ENCODE measurements at places on chromosomes 11 and 22.

- no peak for DNase-seq
Observed at GRCh38 chr11:12526789-12527188, 147.4 kb upstream of the TEAD1 start.

DNA sequence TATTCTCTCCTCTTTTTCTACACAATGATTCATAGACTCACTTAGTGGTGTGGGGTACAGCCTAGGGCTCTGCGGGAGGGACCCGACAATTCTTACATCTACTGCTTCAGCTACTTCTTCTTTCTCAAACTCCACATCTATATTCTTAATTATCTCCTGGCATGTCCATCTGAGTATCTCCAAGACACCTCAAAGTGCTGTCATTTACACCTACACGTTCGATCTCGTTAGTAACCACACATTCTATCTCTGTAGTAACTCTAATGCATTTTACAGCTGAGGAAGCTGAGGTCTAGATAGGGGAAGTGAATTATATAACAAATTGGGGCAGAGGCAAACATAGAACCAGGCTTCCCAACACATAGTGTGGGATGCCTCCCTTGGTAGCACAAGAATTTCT lies 27.7 kb upstream of the RRM1 start:
- no peak for DNase-seq

DNA sequence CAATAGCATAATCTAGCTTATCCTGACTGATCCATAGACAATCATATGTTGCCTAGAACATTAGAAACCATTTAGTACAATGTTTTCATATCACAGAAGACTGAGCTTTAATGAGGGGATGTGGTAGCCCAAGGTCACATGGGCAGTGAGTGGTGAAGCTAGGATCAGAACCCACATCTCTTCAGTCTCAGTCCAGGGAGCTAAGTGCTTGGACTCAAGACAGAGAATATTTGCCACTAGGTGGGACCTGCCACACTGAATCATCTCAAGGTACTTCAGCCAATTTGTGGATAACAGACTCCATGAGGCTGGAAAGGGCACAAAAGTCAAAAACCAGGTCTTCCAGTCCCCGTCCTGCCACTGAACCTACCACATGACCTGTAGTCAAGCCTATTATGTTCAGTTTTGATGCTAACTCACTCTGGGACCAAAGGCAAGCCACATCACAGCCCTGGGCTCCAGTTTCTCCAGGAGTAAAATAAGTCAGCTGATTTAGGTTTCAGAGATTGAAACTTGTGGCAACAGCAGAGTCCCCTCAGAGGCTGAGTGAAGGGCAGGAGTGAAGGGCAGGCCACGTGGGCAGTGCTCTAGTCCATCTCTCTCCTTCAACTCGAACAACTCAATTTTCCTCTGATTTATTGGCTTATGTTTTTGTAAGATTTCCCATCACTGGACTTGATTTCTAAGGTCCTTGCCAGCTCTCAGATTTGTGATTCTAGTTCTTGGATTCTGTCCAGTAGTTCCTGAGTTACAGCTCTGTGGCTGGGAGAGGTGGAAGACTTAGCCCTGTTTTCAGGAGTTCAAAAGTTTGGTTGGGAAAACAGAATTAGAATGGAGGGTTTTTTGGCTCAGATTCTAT lies 84.6 kb upstream of the PHOX2A start:
- no peak for DNase-seq

GRCh38 chr11:7254731-7255291 lies 3.1 kb downstream of the SYT9 start:
- no peak for DNase-seq

- no peak for DNase-seq
Observed at GRCh38 chr11:24064309-24064903, 432.4 kb upstream of the LUZP2 start.

DNA sequence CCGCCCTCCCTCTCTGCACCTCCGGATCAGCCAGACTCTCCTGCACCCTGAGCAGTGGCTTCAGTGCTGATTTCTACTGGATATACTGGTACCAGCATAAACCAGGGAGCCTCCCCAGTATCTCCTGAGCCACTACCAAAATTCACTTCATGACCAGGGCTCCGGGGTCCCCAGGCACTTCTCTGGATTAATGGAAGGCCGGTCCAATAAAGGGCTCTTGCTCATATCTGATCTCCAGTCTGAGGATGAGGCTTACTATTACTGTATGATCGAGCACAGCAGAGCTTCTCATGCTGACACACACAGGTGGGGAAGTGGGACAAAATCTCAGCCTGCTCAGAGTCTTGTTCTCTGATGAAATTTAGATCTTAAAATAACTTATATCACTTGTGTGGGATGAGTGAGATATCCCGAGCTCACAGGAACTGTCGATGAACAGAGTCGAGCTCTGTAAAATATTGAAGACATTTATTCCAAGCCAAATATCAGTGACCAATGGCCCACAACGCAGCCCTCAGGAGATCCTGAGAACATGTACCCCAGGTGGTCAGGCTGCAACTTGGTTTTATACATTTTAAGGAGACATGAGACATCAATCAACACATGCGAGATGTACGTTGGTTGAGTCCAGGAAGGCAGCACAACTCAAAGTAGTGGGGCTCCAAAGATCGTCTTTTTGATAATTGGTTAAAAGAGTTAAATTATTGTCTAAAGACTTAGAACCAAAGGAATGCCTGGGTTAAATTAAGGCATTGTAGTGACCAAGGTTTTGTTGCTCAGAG lies 93.0 kb upstream of the TOP3B start:
- no peak for DNase-seq

- no peak for DNase-seq
Observed at GRCh38 chr11:84137960-84138359, 851.8 kb upstream of the CCDC90B start.

- no peak for DNase-seq
Observed at GRCh38 chr11:119012629-119013170, 5.4 kb downstream of the RPS25 start.

- DNase-seq = no peak
Observed at GRCh38 chr22:44931077-44931540, 78.7 kb downstream of the PHF21B start.

GRCh38 chr11:57387289-57388030 lies 3.0 kb downstream of the PRG2 start:
- no peak for DNase-seq

GRCh38 chr11:16297332-16297731 lies 59.0 kb downstream of the SOX6 start:
- no peak for DNase-seq

DNA sequence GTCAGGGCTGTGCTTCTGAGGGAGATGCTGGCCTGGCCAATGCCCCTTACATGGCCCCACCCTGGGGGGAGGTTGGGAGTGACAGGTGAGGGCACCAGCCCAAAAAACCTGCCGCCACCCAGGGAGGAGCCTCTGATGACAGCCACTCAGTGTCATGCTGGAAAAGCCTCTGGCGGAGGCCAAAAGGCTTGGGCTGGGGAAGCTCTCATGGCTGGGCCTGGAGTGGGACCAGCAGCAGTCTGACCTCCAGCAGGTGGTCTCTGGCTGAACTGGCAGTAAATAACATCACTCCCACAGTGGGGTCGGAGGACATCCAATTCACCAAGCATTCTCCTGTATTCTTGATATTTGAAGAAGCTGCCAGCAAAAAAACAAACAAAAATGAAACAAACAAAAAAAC lies 20.1 kb downstream of the FGF3 start:
- DNase-seq = no peak

GRCh38 chr11:117600234-117600783 lies 196.7 kb downstream of the DSCAML1 start:
- no peak for DNase-seq

- no peak for DNase-seq
Observed at GRCh38 chr22:38164551-38164918, 17.1 kb downstream of the PLA2G6 start.

DNA sequence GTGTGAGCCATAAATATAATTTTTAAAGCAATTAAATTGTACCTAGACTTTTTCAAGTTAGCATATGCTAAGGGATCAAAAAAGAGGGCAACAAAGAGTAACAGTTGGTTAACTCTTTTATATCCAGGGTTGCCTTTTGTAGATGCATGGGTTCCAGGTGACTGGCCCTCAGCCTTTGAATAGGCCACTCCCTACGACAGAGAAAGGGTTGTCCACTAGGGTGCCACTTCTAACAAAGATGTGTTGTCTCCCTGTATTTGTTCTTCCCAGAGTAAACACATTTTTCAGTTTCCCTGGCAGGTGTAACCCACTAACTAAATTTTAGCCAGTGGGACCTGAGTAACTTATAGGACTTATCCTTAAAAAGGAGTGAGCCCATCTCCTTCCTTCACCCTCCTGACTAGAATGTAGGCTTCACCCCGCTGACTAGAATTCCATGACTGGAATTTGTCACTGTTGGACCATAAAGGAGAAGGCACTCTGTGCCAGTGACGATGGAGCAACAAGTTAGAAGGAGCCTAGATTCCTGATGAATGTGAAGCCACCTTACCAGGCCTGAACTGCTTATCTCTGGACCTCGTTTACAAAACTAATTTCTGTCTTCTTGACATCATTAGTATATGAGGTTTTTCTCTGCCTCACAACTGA lies 16.6 kb downstream of the TUG1 start:
- DNase-seq = no peak

DNA sequence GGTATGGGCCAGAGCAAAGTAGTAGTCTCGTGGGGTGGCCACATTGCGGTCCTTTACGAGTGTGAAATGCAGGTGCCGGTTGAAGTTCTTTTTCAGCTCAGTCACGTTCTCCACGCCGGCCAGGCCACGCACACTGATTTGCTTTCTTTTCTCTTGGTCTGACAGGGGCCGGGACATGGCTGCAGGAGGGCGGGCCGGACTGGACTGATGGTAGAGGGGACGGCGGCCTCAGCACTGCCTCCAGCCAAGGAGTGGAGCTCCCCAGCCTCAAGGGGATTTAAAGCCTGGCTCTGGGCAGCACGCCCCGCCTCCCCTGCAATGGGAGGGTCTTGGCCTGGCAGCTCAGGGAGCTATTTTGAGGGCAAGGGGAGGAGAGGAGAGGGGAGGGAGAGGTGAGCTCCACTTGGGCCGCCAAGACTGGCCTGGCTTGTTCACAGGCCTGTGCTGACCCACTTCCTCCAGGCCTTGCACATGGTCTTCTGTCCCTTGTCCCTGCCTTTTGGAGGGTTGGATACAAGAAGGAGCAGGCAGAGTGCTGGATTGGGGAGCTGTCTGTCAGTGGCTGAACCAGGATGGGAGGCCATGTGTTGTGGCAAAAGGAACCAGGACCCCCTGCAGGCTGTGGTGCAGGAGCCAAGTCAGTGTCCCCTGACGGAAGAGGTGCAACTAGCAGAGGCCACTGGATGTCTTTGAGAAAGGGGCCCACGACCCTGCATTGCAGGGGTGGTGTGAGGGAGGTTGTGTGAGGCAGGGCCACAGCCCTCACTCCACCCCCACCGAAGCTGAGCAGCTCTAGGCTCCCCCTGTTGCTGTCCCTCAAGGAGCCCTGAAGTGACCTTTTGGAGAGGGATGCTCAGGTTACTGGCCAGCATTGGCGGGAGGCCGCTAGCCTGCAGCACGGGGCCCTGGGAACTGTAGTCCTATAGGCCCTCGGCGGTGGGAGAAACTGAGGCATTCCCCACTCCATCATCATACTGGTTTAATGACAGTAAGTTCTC lies at the start of gene PYGM:
PYGM (minus strand) TSS at position 253 of the 998 bp plus-strand sequence; CDS start at position 177, 76 bp downstream.
- no peak for DNase-seq

DNA sequence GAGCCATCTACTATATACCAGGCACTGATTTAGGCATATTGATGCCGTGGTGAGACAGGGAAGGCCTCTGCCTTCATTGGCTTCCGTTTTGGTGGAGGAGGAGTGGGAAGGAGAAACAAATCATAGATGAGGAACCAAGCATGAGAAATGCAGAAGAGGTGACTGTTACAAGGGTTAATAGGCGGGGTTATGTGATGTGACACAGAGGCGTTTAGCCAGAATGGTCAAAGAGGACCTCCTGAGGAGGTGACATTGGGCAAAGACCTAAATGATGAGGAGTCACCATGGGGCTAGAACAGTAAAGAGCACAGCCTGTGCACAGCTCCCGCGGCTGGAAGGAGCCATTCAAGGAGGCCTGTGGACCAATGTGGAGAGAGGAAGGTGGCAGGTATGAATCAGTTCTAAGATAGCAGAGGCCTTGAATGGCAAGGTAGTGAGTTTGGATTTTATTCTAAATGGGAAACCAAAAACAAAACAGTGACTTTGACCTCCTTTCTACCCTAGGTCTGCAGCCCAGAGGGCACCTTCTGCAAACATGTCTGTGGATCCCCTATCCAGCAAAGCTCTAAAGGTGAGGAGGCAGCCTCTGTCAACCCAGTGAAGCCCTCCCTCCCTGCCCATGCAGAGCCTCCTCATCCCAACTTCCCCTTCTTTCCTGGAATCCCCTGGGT lies 11.7 kb downstream of the MAFF start:
- no peak for DNase-seq

GRCh38 chr11:70615036-70615875 lies 216.9 kb downstream of the CTTN start:
- DNase-seq = no peak

DNA sequence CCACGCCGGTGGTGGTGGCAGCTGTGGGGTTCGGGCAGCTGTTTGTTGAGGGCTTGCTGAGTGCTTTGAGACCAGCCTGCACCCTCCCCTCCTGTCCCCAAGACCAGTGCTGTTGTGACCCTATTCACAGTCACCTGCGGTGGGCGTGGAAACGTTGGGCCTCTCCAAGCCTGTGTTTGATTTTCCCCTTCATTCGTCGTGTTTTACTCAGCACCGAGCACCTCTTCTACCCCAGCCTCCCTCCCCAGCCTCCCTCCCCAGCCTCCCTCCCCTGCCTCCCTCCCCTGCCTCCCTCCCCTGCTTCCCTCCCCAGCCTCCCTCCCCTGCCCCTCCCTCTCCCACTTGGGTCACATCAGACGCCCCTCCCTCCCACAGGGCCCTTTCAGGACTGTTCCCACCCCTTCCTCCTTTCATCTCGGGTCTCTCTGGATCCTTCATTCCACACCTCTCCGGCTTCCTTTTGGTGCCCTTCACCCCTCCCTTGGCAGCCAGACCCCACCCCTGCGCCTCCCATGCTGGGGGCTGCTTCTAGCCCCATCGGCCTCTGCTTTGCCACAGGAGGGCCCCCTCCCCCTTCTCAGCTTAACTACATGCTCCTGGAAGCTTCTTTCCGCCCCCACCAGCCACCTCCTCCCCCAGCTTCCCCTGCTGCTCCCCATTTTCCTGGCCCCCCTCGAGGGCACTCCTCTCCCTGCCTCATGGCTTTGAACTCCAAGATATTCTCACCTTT lies 14.8 kb downstream of the FRMD8 start:
- no peak for DNase-seq

Data from CD4-positive, alpha-beta T cell treated with Interleukin-6 at 100 ng/mL for 8 hours (primary cell).